ENCODE measurements at places on chromosomes 3 and 15. TPM values are rescaled to one million over a fixed set of nuclear protein-coding genes. Genes with fewer than 3 reads are reported as not detected.

DNA sequence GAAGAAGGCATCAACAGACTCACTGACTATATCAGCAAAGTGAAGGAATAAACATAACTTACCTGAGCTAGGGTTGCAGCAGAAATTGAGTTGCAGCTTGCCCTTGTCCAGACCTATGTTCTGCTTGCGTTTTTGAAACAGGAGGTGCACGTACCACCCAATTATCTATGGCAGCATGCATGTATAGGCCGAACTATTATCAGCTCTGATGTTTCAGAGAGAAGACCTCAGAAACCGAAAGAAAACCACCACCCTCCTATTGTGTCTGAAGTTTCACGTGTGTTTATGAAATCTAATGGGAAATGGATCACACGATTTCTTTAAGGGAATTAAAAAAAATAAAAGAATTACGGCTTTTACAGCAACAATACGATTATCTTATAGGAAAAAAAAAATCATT is 17.8 kb downstream of the LMOD3 start:
- DNase-seq = no peak

GRCh38 chr15:29731865-29732264 is 90.4 kb downstream of the TJP1 start:
- DNase-seq = no peak

ZPLD1 gene
- not detected for total RNA-seq

- no peak for DNase-seq
Observed at GRCh38 chr15:63469190-63469589, 35.2 kb upstream of the USP3 start.

DAPK2 gene
- 4.2 TPM for total RNA-seq
